ENCODE measurements at places on chromosomes 6 and 20.

DNA sequence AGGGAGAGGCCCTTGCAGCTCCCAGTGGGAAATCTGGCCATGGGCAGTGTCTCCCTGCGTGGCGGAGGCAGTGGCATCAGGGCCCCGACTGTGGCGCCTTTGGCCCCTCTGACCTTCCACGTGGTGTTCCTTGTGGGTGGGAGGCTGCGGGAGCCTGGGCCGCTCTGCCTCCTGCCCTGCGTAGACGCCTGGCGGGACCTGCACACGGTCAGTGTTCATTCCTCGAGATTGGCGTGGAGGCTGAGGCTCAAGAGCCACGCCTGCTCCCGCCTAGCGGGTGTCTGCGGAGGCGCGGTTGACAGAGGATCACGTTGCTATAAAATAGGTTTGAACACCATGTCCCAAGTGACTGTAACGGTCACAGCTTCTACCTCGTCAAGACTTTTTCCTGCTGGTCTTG lies 14.0 kb downstream of the COL9A3 start:
- no peak for DNase-seq

DNA sequence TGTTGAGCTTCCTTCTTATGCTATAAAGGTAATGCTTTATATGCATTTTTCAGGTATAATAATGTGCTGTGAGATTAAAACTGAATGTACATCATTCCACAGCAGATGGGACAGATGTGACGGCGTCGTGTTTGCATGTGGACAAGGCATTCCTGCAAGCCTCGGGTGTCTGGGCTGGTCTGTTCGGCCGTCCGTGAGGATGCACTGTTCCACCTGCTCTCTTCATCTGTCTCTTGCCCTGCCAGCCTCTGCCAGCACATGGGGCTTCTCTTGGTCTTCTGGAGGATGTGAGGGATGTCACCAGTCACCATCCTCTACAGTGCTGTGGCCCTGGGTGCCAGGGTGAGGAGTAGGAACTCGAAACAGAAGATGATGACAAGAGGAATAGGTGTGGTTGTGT lies 223.2 kb downstream of the ERMARD start:
- DNase-seq: no peak

DNA sequence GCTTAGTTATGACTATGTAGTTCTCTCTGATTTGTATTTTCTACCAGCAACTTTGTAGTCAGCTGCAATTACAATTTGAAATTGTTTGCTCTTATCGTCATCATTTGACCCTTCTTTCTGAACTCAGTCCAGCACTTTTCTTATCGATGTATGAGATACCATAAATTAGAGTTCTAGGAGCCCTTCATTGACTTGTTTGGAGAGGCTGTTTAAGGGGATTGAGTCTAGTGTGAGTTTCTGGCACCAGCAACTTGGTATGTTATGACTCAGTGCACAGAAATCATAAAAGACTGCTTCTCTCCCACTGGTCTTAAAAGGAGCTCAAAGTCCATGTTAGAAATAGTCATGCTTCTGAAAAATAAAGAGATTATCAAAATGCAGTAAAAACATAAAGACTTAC lies 190.3 kb downstream of the TENT5A start:
- peak; percentile 8 for DNase-seq

DNA sequence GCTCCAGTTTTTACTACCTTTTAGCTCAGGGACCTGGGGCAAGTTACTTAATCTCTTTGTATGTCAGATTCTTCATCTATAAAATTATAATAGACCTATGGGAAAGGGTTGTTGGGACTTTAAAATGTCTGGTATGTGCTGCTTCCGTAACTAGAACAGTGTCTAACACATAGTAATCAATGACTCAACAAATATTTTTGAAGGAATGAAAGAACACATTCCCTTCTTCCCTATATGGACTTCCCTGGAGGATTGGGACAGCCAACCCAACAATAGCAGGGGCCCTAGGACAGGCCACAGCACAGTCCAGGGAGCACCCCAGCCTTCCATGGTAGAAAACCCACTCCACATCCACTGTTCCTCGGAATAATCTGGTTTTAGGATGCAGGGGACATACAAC lies 50.7 kb upstream of the TPD52L1 start:
- DNase-seq: no peak

DNA sequence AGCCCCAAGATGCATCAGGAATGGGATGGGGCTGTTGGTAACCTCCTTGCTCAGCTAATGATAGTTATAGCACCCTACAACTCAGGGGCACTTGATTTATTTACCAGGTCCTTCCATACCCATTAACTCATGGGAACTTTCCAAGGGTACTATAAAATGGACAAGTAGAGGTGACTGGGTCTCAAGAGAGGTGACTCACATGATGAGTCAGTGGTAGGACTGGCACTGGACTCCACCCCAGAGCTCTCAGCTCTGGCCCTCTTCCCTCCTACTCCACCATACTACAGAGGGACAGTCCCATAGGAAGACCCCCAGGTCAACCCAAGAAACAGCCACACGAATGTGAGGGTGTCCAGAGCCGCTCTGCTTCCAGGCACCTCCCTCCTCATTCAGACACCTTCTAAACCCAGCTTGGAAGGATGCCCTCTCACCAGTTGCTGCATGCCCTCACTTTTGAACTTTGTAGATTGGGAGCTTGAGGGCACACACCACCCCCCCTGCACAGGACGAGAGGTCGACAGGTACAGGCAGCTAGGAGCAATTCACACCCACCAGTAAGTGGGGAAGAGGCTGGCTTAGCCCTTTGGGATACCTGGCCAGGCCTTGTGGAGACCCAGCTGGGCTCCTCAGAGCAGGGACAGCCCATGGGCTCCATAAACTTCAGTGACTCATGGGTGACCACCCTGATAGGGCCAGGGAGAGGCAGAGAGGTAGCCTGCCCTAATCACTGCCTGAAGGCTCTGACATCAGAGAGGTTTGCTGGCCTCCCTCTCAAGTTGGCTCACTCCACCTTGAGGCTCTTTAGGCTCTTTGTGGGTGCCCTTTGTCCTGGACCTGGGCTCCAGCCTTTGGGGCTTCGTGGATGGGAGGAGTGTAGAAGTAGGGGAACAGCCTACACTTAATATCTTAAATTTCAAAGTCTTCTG lies 81.6 kb upstream of the MLN start:
- no peak for DNase-seq

DNA sequence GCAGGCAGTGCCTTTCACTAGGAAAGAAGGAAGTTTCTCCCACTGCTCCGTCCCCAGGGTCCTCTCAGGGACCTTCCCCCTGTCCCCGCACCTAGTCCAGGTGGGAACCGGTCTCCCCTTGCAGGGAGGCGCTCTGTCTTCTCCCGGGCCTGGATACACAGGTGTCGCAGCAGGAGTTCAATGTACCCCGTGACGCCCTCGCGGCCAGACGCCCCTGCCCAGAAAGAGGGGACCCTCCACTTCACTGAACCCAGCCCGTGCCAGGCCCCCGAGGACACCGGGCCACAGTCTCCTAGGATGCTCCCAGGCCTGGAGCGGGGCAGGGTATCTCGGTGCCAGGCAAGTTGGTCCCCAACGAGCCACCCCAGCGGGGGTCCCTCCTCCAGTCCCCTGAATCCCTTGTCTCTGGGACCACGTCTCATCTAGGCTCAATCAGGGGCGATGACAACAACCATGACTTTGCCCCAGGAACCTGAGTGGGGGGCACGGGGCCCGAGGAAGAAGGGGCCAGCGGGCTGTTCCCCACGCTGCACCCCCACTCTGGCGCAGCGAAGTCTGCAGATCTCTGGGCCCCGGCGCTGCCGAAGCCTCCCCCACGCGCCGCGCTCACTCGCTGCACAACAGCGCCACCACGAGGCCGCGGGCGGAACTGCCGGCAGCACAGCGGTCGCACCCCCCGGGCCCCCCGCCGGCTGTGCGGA lies 103.0 kb downstream of the EDN3 start:
- peak; percentile 90 for DNase-seq

DNA sequence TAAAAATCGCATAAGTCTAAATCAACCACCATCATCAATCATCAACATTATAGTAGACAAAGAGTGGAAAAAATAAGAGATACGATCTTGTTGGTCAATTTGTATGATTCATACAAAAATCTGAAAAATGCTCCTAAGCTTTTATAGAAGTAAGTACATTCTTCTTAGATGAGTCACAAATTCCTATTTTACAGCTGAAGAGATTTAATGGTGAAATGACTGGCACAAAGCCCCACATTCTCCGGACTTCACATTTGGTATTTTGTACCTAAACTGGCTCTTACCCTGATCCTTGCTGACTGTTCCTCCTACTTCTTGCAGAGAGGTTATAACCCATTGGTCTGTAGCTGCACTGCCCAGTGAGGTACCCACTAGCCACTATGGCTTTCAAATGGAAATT lies 29.9 kb upstream of the PREP start:
- no peak for DNase-seq

GRCh38 chr6:100267721-100268123 lies 197.0 kb downstream of the SIM1 start:
- DNase-seq: no peak

- no peak for DNase-seq
Measured at GRCh38 chr6:73696966-73697655, 1.1 kb downstream of the CD109 start.

- DNase-seq: no peak
Measured at GRCh38 chr6:148760568-148761526, 14.0 kb downstream of the UST start.

GRCh38 chr6:43075670-43076463 lies at the start of gene PTK7:
Gene PTK7 (plus strand): TSS chr6:43076314. CDS start chr6:43076489, 175 bp downstream.
- peak; percentile 83 for DNase-seq

DNA sequence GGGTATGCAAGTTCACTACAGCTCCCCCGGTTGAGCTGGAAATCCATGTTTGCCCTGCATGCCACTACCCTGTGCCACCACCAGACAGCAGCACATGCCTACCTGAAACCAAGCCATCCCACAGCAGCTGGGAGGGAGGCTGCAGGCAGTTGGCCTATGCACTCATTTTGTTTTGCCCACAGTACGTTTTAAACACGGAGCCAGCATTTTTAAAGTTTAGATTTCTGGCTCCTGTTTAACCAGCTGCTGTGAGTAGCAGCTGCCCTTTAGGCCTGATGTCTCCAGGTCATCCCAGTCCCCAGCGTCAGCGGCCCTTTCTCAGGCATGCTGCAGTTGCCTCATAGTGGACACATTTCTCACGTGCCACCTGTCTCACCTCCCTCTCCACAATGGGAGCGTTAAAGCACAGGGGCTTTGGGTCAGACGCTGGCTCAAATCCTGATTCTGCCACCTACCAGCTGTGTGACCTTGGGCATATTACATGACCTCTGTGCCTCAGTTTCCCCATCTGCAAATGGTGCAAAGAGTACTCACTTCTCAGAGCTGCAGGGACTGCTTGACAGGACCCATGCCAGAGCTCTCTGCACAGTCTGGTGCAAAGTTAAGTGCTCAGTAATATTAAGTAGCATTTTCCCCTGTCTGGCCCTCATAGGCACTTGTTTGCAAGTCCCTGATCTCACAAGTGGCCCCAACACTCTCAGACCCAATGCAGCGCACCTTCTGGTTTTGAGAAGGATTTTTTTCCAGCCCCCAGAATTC lies 8.2 kb upstream of the UBE2V1 start:
- DNase-seq: peak; percentile 42

DNA sequence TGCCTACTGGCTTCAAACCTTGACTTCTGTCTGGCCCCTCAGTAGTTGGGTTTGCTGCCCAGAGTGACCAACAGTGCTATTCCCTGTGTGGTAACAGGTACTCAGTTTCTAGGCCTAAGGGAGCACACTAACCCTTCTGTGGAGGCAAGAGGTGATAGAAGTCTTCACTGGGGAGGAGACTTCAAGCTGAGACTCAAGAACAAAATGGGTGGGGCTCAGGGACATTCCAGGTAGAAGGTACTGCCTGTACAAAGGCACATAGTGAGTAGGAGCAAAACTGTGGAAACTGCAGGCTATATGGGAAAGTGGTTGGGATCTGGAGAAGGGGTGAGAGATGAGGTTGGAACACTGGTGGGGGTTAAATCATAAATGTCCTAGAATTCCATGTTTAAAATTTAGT lies 2.3 kb upstream of the SCAND1 start:
- no peak for DNase-seq

GRCh38 chr6:25263657-25264056 lies 15.5 kb upstream of the CARMIL1 start:
- no peak for DNase-seq

DNA sequence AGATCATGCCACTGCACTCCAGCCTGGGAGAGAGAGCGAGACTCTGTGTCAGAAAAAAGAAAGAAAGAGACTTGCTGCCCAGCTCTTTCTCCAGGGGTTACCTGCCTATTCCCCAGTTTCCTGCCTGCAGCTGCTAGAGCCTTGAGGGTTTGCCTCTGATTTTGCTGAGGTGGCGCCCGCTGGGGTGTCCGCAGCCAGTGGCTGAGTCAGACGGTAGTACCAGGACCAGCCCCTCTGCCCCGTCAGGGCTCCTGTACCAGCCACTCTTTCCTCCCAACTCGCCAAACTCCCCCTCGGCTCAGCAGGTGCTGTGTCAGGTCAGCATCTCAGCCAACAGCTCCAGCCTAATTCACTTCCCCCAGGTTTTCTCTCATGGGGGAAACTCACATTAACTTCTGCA lies 7.4 kb upstream of the LSM14B start:
- no peak for DNase-seq

- no peak for DNase-seq
Measured at GRCh38 chr20:53130795-53131194, 158.6 kb downstream of the TSHZ2 start.

DNA sequence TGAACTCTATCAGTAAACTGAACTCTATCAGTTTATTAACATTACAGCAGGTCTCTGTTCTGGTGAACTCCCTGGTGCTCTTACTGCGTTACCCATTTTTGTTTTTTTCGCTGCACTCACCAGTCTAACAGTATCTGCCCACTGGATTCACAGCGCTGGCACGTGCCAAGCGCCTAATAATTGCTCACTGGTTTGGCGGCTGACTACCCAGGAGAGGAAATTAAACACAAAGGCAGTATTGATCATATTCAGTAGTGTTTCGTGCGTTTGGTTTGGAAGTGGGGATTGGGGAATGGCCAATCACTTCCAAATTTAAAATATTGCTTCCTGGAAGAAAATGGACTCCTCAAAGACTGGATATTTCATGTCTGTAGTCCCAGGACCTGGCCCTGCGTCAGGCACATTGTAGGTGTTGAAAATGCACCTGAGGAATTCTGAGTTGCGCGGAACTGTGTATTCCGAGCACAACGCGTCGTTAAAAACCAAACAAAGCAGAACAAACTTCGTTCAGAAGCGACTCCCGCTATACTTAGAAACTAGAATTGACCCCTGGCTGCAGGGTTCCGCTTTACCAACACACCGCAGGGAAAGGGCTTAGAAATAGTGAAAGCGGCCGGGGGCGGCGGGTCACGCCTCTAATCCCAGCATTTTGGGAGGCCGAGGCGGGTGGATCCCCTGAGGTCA lies 1.1 kb upstream of the RPS12 start:
- DNase-seq: no peak

GRCh38 chr20:55375920-55376319 lies 629.4 kb downstream of the CBLN4 start:
- DNase-seq: no peak

DNA sequence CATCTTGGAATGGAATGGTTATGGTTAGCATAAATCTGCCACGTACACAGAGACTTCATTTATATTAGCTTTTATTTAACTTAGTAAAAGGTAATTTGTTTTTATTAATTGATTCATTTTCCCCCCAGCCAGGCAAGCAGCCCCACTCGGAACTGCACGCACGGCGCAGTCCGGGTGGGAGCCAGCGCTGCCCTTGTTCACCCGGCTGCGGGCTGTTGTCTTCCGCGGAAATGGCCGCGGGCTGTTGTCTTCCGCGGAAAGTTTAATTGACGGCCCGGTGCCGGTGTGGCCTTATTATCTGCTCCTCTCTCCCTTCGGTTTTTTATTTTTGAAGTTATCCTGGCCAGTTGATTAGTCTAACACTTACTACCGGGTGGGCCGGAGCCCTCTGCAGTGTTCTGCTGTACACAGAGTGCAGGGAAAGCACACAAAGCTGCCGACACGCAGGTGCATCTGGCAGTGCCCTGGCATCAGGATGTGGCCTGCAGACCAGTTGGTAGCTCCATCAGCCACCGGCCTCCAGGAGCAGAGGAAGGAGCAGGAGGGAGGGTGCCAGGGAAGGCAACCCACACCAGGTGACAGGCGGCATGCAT lies 270.5 kb downstream of the CDH4 start:
- DNase-seq: no peak

All from HEK293T (cell line).